ENCODE measurements at places on chromosomes 7 and 10.

- no peak for DNase-seq
These were observed 41.8 kb downstream of the INSIG1 start for GRCh38 chr7:155339474-155339873.

DNA sequence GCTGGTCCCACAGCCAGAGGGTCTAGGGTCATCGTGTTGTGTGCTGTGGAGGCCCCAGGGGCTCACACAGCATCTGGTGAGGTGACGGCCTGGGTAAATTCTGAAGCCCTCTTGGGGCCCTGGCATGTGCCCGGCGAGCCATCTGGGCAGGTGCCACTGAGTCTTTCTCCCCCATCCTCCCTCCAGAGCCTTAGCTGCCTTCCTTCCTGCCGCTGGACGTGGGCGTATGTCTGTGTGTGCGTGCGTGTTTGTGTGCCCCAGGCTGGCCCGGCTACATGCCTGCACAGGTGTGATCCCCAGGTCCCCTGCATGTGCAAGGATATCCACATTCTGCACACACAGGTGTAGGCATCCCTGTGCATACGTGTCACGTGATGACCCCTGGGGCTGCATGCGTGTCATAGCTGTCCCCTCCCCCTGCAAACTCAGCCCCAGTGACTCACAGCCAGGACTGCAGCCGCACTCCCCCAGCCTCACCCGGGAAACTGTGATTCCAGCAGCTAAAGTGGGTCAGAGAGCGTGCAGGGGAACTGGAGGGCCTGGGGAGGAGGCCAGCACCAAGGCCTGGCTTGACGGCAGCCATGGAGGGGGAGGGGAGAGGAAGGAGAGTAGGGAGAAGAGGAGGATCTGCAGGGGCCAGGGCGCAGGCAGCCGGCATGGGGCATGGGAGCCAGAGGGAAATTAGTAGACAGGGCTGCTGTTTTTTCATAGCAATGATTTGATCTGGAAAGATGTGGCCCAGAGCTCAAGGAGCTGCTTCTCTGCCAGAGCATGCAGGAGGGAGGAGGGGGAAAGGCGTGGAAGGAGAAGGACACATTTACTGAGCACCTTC, 46.4 kb downstream of the ELFN1 start:
- no peak for DNase-seq

DNA sequence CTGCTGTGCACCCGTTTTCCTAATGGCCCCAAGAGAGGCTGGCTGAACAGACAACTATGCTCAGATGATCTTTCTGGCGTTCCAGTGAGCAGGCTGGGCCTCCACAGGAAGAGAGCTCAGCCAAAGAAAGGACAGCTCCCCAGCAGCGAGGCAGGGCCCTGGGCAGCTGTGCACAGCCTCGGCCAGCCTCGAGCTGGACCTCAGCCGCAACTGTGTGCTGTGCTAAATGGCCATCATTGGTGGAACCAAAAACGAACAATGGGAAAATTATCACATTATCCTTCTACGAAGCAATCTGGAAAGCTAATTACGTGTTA, 97.5 kb downstream of the CTBP2 start:
- DNase-seq, result no peak

DNA sequence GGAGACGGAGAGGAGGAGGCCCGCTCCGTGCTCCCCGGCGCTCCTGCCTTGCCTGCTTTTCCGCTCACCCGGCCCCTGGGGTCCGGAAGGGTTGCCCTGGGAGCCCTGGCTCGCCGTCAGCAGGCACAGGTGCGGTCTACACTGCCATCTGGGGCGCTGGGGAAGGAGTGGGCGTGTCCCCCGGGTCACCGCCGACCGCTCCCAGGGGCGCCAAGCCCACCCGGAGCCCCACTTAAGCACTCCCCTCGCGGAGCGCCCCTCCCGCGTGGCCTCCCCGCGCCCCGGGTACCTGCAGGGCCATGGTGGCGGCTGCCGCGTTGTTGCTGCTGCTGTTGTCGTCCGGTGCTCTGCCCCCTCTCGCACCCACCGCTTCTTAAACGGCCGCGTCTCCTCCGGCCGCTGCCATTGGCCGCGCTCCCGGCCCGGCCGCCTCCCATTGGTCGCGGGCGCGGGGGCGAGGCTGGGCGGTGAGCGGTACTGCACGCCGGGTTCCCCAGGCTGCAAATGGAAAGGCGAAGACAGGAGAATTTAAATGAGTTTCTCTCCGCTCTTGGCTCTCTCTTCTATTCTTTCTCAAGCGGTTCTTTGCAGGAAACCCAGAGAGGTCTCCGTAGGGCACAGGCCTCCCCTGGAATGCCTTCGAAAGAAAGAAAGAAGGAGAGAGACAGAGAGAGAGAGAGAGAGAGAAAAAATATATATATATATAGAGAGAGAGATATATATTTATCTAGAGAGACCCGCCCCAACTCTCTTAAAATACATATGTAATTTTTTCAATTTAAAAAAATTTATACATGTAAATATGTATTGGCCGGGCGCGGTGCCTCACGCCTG, at the start of gene ACBD7:
Gene ACBD7 (minus strand): TSS at position 349 of the 834 bp plus-strand sequence. CDS start 48 bp downstream, at position 301.
- DNase-seq, result peak; percentile 66

GRCh38 chr7:22563032-22563501, 63.1 kb upstream of the STEAP1B start:
- no peak for DNase-seq

DNA sequence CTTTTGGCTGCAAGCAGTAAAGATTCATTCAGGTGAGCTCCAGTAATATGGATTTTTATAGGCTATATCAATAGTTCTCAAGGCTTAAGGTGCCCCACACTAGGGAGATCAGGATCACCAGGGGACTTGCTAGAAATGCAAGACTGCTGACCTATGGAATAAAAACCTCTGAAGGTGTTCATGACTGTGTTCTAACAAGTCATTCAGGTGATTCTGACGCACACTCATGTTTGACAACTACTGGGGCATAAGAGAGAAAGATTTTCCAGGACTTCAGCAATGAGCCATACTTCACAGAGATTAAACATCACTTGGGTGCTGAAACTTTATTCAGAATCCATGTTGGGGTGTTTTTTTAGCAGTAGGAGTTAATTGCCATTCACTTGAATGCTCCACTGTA, 4.8 kb upstream of the TAS2R38 start:
- no peak for DNase-seq

DNA sequence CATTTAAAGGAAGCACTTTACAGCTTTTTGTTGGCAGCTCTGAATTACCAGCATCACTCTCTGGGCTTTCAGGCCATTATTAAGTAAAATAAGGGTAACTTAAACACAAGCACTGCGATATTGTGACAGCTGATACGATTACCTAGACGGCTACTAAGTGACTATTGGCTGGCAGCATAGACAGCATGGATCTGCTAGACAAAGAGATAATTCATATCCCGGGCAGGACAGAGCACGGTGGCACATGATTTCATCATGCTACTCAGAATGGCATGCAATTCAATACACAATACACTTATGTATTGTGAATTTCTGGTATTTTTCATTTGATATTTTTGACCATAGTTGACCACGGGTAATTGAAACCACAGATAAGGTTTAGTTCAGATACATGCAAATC, 522.0 kb upstream of the LRRN3 start:
- no peak for DNase-seq

GRCh38 chr7:33604056-33604455, 301.3 kb upstream of the BMPER start:
- DNase-seq, result no peak

- no peak for DNase-seq
These were observed 40.6 kb downstream of the CCDC3 start for GRCh38 chr10:12960941-12961340.

- DNase-seq, result no peak
These were observed 52.5 kb upstream of the MACC1 start for GRCh38 chr7:20269726-20270125.

DNA sequence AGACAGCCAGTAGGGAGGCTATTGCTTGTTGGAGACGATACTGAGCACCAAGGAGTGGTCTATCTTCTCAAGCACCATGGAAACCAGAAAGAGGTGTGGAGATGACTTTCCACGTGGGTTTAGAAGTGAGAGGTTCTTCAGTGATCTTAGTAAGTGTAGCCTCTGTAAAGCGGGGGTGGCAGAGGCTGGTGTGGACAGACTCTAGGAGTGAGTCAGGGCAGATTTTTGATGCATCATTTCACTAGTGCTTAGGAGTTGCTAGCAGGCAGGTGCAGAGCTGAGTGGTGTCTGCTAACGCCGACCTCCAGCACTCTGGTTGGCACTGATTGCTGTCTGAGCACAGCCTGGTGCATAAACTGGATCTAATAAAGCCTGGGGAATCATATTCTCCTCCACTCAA, 78.4 kb upstream of the ADO start:
- DNase-seq, result peak; percentile 44

- no peak for DNase-seq
These were observed 16.4 kb downstream of the GHRHR start for GRCh38 chr7:30980194-30980593.

- DNase-seq, result no peak
These were observed 407.6 kb downstream of the AUTS2 start for GRCh38 chr7:70005891-70006260.

- no peak for DNase-seq
These were observed 338.5 kb downstream of the SEMA3D start for GRCh38 chr7:84848219-84848973.

- no peak for DNase-seq
These were observed 20.2 kb downstream of the SLC16A12 start for GRCh38 chr10:89515031-89515841.

- no peak for DNase-seq
These were observed 9.6 kb upstream of the CFAP70 start for GRCh38 chr10:73368238-73368637.

DNA sequence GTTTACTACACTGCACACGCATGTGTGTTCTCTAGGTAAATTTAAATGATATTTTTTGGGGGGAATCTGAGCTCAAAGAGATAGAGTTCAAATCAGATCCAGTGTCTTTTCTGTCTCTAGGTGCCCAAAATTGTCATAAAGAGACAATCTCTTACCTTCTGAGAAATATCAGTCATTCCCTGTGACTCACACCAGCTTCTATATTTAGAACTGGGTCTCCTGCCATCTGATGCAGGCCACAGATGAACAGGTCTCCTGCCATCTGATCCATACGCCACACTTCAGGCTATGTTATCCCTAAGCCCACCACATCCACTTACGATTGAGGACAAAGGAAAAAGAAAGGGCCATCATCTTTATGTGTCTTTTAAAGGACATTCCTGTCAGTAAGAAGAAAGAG, 136.3 kb upstream of the LAMB4 start:
- no peak for DNase-seq

DNA sequence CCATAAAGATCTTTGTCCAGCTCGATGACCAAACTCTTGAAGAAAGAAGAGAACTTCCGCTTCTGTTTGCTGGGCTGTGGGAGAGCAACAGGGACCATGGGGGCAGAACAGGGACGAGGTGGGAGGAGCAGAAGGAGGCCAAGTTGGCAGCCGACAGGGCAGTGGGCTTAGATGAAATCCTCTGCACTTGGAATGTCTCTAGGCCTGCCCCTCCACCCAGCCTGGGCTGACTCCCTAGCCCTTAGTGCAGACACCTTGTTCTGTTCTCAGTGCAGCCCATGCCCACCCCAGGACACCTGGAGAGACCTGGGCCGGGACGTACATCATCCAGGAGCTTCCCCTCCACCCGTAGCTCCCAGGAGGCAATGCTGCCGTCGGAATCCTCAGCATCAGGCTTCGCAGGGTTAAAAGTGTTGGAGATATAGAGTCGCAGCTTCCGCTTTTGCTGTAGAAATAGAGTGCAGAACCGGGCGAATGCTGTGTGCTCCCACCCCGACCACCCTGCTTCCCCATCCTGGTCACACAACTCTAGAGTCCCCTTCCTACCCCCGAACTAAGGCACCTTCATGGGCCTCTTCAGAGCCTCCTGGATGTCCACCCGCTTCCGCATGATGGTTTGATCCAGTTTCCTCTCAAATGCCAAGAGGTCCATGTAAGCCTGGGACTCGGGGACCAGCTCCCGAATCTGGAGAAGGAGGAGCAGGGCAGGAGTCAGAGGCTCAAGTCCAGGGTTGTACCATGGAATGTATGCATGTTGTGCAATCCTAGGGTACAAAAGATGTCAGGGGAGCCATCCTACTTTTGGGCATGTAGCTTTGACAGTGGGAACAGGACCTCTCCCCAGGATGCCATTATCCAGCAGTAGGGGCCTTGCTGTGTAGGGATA, 6.1 kb downstream of the SMARCD3 start:
- no peak for DNase-seq

DNA sequence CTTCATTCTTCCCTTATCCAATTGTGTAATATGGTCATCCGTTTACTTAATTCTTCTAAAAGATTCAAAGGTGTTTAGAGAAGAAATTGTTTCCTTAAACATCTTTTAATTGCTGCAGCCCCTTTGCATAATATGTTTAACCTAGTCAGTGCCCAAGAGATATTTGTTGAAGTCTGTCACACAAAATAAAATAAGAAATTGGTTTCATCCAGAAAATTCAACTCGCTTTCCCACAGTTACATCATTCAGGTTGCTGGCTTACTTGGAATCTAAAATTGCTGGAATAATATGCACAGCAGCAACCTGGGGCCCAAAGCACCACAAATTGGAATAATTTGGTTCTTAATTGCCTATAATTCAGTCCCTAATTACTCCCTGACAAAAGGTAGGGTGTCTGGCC, 155.1 kb upstream of the ETV1 start:
- DNase-seq, result no peak

DNA sequence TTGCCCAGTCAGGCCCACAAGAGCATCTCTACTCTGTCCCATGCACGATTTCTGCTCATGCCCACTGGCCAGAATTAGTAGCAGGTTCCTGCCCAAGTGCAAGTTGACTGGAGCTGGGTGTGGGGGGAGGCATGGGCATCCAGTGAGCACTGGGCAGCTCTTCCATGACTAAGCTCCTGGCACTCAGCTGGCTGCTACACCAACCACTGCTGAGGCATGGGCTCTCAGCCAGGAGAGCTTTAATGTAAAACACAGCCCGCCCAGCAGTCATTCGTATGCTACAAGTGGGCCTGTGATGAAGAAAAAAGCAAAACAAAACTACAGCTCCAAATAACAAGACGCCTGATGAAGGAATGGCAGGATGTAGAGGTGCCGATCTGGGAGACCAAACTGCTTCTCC, 335.4 kb upstream of the PFKP start:
- no peak for DNase-seq

GRCh38 chr10:123408660-123409059, 254.5 kb downstream of the BUB3 start:
- DNase-seq, result no peak

DNA sequence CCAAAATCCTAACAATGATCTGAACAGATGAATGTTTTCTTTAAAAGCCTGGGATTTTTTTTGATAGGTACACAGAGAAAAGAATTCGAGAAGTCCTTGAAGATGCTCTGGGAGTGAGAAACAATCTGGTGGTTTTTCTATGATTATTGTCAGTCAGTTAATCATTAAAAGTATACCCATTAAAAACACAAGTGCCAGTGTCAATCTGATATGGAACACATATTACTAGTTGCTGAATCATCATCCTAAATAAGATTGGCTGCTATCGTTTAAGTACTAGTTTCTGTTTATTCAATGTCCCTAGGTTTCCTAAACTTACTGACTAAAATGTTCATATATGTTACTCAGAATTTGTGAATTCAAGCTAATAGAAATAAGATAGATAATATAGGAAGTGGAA, 16.1 kb downstream of the COL28A1 start:
- no peak for DNase-seq

GRCh38 chr7:77232467-77232866, 32.8 kb upstream of the FGL2 start:
- no peak for DNase-seq

- peak; percentile 73 for DNase-seq
These were observed 538 bp downstream of the TRIM8 start for GRCh38 chr10:102644646-102645387.

GRCh38 chr7:69517985-69518704, 80.1 kb upstream of the AUTS2 start:
- no peak for DNase-seq

- DNase-seq, result no peak
These were observed 606.6 kb downstream of the KCNMA1 start for GRCh38 chr10:77030974-77031373.

GRCh38 chr7:157566631-157567006, 229.8 kb downstream of the DNAJB6 start:
- no peak for DNase-seq
